ENCODE measurements at places on chromosomes 16 and 17.

- DNase-seq: no peak
Observed at GRCh38 chr16:67598527-67598926, 36.2 kb downstream of the CTCF start.

DNA sequence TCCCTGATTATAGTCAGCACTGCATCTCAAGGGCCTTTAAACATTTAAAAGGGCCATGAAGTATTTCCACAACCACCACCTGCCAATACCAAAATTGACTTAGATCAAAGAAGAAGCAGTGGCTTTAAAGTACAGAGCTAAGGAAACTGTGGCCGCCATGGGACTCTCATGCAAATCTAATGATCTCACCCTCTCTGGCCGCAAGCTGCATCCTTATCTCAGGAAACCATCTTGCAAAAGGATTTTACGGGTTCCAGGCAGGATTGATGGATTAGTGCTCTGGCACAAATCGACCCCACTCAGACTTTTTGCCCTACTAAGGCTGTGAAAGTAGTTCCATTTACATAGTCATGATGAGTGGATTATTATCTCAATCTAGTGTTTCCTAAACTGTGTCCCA, 22.6 kb downstream of the CDRT4 start:
- no peak for DNase-seq

- no peak for DNase-seq
Observed at GRCh38 chr16:77496934-77497333, 62.1 kb upstream of the ADAMTS18 start.

- no peak for DNase-seq
Observed at GRCh38 chr16:64151990-64152767, 969.7 kb downstream of the CDH11 start.

DNA sequence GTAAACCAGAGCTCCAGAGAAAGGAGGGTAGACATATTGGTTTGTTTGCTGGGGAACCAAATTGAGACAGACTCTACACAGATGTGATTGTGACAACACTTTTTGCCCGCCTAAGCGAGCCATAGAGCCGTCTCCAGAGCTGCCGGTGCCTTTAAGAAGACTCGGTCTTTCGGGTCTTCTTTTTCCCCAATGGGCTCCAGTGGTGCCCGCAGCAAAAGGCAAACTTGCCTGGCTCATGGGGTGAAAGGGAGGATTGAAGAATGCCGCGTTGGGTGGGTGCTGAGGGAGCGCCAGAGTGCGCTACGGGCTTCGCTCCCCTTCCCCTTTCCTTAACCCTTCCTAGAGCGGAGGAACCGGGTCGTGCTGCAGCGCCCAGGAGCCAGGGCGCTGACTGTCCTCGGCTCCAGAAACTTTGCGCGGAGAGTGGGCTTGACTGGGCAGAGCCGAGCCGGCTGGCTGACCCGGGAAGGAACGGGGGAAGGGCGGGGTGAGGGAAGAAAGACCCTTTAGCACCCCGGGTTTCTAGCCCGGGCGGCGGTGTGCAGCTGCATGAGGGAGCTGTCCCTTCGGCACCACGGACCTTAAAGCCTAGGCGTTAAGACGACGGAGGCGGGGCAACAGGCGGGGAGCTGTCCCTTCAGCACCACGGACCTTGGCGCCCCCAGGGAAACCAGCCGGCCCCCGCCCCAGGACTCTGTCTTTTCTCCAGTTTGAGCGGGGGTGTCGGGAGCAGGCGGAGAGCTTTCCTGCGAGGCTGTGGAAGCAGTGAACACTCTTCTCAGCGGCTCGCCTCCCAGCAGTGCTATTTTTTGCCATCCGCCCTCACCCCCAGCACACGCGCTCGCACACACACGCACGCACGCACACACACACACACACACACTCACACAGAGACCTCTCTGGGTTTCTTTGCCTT, at the start of gene CACNG3:
Gene CACNG3 (plus strand): TSS at position 880 of the 916 bp plus-strand sequence. CDS start 420 bp downstream, outside the sequence.
- DNase-seq: peak; percentile 48

DNA sequence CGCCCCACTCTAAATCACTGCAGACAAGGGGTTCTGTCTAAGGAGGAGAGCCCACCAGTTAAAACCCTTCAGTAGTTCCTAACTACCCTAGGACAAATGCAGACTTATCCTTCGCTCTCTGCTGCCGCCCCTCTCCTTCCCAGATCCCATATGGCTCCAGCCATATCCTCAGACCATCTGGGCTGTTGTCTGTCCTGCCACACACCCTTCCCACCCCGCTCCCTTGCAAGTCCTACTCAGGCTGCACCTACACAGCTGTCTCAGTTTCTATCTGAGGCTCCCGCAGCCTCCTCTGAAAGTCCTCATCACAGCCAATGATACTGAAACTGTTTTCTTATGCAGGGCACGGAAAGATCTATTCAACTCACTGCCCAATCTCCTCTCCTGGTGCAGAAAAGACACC, 720 bp upstream of the BCKDK start:
- peak; percentile 50 for DNase-seq

DNA sequence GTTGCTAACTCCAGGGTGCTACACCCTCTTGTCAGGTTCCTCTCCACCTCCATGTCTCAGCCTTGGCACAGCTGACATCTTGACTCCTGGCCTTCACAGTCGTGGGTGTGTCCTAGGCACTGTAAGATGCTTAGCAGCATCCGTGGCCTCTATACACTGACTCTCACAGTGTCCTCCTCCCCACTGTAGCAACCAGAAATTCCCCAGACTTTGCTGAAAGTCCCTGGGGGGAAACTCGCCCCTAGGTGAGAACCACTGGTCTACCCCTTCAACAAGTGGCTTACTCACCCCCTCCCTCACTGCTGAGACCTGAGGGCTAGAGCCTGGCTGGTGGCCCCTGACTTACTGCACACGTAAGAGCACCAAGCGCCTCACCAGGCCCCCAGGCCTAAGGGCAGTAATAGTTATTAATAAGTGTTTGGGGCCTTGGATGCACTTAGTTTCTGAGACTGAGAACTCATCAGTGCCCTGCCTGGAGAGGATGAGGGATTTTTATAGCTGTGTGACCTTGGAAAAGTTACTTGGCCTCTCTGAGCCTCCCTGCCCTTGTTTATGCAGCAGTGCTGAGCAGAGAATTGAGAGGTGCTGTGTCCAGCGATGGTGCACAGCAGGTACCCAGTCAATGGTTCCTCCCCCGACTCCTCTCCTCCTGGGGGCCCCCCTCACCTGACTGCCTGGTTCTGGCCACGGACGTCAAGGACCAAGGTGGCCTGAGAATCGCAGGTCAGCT, 67.1 kb downstream of the RMI2 start:
- no peak for DNase-seq

GRCh38 chr16:85955566-85955965, 56.6 kb downstream of the IRF8 start:
- DNase-seq: peak; percentile 44

DNA sequence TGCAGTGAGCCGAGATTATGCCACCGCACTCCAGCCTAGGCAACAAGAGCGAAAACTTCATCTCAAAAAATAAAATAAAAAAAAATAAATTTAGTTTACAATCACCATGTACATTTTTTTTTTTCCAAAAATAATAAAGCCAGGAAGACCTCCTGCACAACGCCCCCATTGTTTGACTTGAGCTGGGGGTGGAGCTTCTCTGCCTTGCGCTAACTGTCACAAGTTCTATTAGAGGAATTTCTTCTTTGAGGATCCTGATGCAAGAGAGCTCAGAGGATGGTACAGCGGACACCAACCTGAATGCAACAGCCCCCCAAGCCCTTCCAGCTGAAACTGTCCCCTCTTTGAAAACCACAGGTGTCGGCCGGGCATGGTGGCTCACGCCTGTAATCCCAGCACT, 24.9 kb upstream of the CBX4 start:
- no peak for DNase-seq
